ENCODE measurements at places on chromosomes 3 and 15. TPM values are rescaled to one million over a fixed set of nuclear protein-coding genes. Genes with fewer than 3 reads are reported as not detected.

GRCh38 chr15:66454143-66454542 is 43.4 kb downstream of the SNAPC5 start:
- no peak for DNase-seq

DNA sequence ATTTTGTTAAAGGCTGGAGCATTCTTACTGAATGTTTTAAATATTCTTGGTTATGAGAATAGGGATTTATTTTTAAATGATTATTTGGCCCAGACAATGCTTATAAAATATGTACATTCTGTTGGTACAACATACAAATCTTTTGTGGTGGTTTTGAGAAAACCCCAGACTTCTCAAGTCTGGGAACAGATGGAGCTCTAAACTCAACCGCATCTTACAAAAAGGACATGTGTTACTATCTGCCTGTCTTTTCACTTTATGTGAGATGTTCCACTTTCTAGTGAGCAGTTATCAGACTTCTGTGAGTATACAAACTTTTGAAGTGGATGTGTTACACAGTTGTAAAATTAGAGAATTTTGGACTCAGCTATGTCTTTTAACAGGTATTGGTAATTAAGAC is 135.5 kb upstream of the RBMS3 start:
- DNase-seq, result no peak

The SPINK8 gene
- not detected for total RNA-seq

The ITGB5 gene
- 361 TPM for total RNA-seq

- no peak for DNase-seq
Observed at GRCh38 chr3:20015525-20015924, 3.5 kb upstream of the PP2D1 start.

- no peak for DNase-seq
Observed at GRCh38 chr3:65605876-65606432, 432.8 kb downstream of the MAGI1 start.

The SNRPN gene
- total RNA-seq, result 101 TPM

DNA sequence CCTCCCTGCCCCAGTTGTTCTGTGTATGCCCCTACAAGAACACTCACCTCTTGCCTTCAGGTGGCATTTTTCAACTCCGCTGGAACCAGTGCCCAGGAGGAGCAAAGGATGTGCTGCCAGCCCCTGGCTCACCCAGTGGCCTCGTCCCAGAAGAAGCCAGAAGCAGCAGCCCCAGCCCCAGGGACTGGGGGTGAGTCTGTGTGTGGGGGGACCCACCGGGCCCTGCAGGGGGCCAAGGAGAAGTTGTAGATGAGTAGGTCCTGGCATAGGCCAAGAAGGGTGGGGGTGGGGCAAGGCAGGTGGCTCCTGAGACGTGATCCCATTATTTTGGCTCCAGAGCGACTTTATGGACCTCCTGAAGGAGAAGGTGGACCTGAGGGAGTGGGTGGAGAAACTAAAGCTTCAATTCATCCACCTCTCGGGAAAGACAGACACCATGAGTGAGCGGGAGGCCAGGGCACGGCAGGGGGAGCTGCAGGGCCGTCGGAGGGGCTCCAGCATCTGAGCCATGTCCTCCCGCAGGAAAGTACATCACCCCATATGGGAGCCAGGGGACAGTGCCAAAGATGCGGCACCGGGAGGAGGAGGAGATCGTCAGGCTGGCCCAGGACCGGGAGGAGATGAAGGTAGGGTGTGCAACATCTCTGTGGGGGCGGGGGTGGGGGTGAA is 29.3 kb downstream of the NGRN start:
- no peak for DNase-seq

DNA sequence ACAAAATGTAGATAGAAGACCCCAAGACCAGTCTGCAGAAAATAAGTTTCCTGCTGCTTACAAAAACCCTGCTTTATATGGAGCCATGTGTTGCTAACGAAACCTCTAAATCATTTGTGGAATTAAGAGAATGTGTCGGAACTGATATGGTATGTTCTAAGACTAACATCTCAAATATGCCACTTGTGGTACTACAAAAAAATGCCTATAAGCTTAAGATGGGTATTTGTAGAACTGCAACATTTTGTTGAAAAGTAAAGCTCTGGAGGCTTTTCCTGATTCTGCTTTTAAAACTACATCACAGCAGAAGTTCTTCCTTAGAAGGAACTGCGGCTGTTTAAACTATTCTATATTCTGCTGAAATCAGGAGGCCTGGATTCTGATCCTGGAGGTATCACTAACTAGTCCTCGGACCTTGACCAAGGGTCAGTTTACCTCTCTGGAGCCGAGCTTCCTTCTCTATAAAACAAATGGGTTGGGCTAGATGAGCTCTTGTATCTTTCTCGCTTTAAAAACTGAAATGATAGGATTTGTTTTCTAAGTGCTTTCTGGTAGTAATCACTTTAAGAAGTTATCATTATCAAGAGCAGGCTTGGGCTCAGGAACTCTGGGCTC is 74.9 kb downstream of the RAD18 start:
- DNase-seq, result no peak

The FGF12 gene
- total RNA-seq, result 1.5 TPM

The IQCF5 gene
- not detected for total RNA-seq
